ENCODE measurements at places on chromosomes 4 and X. TPM values are rescaled to one million over a fixed set of nuclear protein-coding genes. Genes with fewer than 3 reads are reported as not detected.

DNA sequence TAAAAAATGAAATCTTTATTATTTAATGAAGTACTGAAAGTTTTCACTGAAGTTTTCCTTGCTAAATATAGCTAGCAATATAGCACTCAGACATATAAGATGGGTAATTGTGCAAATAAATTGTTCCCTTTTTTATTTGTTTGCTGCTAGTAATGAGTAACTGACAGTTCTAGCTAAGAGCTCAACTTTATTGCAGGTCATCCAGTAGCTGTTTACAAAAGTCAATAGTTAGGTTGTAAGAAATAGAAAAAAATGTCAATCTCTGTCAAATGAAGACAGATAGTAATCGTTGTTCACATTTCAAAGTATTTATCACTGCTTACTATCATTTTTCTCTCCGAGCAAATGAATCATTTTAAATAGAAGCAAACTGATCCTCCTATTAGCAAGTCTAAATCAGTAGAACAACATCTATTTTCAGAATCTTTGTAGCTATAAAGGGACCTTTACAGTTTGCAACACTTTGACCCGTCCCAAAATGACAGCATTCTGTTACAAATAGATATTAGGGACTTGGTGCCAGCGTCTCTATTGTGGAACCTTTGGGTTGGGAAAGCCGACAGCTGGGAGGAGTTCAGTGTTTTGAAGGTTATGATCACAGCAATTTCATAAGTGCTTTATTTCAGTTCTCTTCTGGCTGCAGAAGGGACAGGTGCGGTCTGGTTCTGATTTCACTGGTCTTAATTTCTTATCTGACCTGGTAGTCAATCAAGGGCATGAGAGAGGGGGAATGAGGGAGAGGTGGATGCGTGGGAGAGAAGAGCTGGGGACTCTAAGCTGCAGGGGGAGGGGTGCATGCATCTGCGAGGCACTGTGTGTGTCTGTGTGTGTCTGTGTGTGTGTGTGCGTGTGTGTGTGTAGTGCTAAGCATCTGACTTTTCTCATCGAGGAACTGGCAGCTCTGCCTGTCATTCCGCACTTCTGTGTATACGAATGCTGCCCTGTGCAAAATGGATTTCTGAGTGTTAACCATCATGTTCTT, 227.9 kb upstream of the PITX2 start:
- no peak for DNase-seq
- no peaks in the 10 kb centered on the region for H3K27me3 ChIP-seq
- H3K4me3 ChIP-seq = no peak overlapping the region
- no peak overlapping the region for H3K27ac ChIP-seq
- no peaks in the 10 kb centered on the region for H3K36me3 ChIP-seq

- H3K27ac ChIP-seq = no peak overlapping the region
- no peak for DNase-seq
- no peaks in the 10 kb centered on the region for H3K4me1 ChIP-seq
- H3K27me3 ChIP-seq = no peaks in the 10 kb centered on the region
- no peaks in the 10 kb centered on the region for H3K36me3 ChIP-seq
Observed at GRCh38 chr4:20890761-20891160, 190.5 kb downstream of the PACRGL start.

- no peak overlapping the region for H3K27ac ChIP-seq
- H3K4me1 ChIP-seq = no peaks in the 10 kb centered on the region
Observed at GRCh38 chrX:47664737-47665136, 5.8 kb upstream of the UXT start.

The FTSJ1 gene
- 62.4 TPM for total RNA-seq

The PNMA5 gene
- not detected for total RNA-seq

GRCh38 chr4:25970226-25970675, 56.2 kb downstream of the SMIM20 start:
- peaks cover 14% of the 10 kb centered on the region for H3K4me1 ChIP-seq
- no peaks in the 10 kb centered on the region for H3K27me3 ChIP-seq
- H3K4me3 ChIP-seq = no peak overlapping the region
- no peaks in the 10 kb centered on the region for H3K36me3 ChIP-seq
- DNase-seq = no peak

Measured in natural killer cell (primary cell).